T-helper 1 cell (primary cell): ENCODE measurements at places on chromosomes 1 and 21.
A peak's percentile ranks its signal among the peaks of the same experiment; 100 is the strongest.

GRCh38 chr21:31514598-31514997, 144.9 kb upstream of the SOD1 start:
- no peak for DNase-seq

GRCh38 chr1:15911927-15912326, 64.0 kb downstream of the ZBTB17 start:
- DNase-seq = no peak

- DNase-seq = no peak
Measured at GRCh38 chr1:31143455-31143854, 77.9 kb upstream of the PUM1 start.

DNA sequence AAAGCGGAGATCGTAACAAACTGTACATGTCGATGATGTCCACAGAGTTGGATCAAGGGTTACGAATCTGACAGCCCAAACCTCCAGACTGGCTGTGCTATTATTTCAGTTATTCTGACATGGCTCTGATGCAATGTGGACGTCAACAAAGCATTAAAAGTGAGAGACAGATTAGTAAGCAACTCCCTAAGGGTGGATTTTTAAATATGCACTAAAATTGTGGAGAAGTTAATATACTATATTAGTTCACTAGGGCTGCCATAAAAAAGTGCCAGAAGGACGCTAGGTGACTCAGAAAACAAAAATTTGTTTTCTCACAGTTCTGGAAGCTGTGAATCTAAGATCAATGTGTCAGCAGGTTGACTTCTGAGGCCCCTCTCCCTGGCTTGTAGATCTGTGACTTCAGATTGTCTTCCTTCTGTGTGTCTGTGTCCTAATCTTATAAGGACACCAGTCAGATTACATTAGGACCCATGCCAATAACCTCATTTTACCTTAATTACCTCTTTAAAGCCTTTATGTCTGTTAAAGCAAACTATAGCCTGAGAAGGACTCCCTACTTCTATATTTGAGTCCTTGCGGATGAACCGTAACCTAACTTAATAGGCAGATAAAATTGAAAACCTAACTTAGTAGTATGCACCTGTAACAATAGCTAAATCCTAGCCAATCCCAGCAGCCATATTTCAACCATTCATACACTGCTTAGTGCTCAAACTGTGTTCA, 66.0 kb upstream of the BACH1 start:
- DNase-seq = no peak

DNA sequence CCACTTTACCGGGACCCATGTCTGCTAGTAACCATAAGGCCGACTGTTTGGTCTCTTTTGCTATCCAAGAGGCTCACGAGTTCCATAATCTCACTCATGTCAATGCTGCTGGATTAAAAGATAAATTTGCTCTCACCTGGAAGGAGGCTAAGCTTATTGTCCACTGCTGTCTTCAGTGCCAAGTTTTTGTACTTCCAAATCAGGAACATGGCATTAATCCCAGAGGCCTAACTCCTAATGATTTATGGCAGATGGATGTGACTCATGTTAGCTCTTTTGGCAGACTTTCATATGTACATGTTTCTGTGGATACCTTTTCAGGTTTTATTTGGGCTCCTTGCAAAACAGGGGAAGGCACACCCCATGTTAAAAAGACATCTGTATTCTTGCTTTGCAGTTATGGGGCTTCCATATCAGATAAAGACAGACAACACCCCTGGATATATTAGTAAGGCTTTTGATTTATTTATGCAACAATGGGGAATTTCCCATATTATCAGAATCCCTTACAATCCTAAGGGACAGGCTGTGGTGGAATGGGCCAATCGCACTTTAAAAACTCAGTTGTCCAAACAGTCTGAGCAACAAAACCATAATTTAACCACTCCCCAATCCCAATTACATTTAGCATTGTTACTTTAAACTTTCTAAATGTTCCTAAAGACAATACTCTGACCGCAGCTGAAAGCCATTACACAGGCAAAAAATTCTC, 162.7 kb downstream of the IER5 start:
- DNase-seq = no peak

DNA sequence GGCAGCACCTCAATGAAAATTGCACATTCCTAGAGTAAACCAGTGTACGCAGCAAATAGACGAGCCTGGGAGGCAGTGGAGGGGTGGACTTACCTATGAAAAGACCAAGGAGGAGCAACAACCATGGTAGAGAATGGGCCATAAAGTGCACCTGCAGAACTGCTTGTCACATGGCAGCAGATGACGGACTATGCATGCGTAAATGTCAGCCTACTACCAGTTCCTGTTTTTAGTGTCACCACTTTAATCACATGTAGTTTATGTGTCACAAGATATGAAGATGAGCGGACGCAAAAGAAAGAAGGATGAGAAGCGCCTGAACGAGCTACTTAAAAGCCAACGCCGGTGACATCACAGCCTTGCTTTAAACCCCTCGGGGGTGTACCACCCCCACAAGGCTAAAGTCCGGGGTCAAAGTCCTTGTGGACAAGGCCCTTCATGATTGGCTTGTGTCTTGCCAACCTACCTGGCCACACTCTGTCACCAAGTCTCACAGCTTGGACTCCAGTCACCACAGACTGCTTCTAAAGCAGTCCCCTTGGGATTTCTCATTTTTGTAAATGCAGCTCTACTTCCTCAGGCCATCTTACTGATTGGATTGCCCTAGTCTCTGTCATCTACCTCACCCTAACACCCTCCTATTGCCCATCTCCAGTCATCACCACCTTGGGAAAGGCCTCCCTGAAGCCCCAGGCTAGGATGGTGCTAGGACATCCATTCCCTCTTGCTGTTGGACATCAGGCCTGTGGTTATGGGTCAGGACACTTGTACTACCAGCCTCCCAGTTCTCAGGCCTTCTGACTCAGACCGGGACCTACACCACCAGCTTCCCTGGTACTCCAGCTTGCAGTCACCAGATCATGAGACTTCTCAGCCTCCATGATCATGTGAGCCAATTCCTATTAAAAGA, 6.0 kb upstream of the LY9 start:
- DNase-seq = no peak

DNA sequence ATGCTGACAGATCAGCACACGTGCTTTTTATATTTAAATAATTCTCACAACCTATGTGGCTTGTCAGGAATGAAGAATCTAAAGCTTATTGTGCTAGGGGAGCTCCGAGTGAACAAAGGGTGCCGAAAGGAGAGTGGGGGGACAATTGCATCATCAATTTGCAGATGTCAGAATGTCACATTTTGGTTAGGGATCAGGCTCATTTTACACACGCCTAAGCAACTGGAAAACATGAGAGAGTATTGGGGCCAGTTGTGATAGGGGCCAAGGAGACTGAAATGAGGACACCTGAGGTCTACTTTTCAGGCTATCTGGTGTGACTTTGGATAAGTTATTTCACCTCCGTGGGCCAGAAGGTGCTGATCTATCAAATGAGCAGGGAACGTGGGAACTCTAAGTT, 31.8 kb downstream of the RUNX1 start:
- DNase-seq = no peak

DNA sequence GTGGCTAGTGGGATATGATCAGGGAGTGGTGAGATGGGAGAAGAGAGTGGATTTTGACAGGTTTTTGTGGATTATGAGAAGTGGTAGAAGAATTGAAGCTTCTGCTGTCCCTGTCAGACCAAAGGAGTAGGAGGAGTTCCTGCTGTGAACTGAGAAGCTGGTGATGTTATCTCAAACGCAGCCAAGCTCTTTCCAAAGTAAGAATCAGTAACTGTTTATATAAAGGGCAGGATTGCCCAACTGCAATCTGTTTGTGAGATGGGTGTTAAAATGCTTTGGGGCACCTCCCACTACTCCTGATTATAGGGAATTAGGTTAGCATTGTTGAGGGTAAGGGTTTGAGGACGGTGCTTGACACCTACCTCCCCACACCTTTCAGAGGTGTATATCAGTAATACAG, 60.5 kb upstream of the USP25 start:
- no peak for DNase-seq

DNA sequence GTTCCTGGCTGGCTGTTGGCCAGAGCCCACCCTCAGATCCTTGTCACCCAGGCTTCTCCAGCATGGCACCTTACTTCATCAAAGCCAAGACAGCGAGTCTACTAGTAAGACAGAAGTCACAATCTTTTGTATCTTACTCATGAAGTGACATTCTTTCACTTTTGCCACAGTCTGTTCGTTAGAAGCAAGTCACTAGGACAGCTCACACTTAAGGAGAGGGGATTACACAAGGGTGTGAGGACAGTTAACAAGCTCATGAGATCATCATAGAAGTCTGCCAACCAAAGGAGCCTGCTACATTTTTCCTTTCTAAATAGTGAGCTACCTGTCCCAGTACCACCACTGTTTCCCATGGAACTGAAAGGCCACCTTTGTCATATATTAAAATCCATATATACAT, 61.5 kb downstream of the PACC1 start:
- DNase-seq = no peak

DNA sequence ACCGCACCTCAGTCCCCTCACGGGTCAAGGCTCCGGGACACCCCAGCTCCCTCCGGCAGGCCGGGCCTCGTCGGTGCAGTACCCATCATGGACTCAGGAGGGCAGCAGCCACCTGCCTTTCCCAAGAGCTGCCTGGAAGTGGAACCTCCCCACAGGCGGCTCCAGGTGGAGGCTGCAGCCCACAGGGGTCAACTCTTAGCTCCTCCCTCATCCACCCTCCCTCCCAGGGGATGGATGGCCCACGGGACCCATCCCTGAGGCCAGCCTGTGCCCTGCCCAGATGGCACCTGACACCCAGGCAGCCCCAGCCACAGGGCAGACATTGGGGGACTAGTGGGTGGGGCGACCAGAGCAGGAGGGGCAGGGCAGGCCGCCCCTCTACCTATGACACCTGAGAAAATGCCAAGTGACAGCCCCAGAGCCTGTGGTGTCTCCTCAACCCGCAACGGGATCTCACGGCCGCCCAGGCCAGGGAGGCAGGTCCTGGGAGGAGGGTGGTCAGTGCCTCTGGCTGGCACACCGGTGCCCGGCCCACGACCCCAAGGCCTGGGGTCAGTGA, 1.2 kb upstream of the ARHGEF16 start:
- peak; percentile 67 for DNase-seq

DNA sequence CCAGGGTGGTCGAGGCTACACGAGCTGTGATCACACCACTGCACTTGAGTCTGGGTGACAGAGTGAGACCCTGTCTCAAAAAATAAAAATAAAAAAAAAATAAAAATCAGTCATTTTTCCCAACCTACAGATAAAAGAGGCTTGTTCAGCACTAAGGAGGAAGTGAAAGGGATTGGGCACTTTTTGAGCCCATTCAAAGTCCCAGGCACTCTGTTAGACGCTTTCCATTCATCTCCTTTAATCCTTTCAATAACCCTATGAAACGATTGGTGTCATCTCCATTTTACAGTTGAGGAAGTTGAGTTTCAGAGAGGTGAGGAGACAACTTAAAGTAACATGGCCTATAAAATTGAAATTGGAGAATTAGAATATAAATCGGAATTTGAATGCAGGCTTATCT, 10.4 kb upstream of the AGO4 start:
- DNase-seq = no peak

DNA sequence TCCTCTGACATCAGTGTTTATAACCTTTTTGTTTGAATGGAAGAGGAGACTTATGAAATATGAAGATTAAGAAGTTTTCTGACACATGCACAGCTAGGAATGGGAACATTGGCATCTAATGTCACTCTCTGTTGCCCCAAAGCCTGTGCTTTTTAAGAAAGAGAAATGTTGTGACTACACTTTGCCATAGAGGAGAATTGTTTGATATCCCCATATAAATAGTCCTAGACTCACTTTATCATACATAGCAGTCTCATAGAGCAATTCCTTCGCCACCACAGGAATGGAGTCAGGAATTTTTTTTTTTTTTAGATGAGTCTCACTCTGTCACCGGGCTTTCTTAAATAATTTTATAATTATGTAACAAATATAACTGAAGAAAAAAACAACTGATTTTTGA, 1.5 kb downstream of the KRTAP21-3 start:
- no peak for DNase-seq

DNA sequence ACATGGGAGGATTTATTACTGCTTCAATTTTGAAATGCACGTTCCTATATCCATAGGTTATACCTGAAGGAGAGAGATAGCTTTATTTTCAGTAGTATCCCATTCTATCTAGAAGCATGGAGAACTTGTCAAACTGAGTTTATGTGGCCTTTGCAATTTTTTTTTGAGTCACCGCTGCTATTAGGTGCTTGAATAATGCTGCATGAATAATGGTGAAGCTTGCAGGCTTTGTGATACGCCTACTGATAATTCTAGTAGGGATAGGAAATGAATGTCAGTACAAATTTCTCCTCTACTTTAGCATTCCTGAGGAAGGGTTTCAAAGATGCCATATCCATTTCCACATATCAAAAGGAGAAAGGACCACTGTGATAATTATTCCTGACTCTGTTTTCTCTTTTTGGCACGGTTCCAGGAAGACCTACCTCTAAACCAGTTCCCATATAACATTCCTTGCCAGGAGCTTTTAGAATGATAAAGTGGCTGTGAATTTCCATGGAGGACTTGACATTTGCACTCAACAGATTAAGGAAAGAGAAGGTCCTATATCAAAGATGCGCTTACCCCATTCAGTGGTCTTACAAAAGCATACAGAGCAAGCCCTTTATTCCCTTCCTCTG, 83.5 kb downstream of the SPATA46 start:
- DNase-seq = no peak

DNA sequence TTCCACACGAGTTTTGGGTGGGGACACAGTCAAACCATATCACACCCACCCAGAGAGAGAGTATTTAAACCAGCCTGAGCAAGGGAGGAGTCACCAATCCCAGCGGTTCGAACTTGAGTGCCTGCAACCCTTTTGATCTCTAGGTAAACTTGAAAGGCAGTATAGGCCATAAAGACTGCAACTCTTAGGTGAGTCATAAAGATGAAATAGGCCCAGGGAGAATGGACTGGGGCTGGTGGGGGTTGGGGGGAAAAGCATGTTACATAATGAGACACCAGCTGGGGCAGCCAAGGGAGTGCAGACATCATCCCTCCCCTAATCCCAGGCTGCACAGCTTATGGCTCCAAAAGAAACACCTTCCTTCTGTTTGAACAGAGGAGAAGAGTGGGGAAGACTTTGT, 99.8 kb upstream of the LHX8 start:
- DNase-seq = no peak

DNA sequence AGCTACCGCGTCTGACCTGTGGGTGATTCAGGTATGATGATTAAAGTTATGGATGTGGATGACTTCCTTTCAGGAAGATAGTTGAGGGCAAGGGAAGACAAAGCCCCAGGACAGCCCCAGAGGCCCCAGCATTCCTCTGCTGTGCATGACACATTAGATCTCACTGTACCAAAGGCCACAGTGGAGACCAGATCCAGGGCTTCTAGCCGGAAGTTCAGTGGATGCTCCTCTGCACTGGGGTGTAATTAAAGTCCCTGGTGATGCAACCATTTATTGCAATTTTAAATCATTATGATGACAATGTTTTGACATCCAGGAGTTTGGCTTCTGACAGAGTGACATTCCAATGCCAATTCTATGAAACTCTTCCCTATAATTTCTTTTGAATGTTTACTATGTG, 5.0 kb downstream of the C4BPA start:
- DNase-seq = no peak
